ENCODE measurements at places on chromosomes 6 and 20. TPM values are rescaled to one million over a fixed set of nuclear protein-coding genes. Genes with fewer than 3 reads are reported as not detected.

MGME1 gene
- 8.4 TPM for total RNA-seq

HTR1E gene
- total RNA-seq = 0.16 TPM

F13A1 gene
- total RNA-seq = 8.4 TPM

MCUR1 gene
- 34.6 TPM for total RNA-seq

TRERF1 gene
- total RNA-seq = 3.7 TPM

GMNN gene
- 8.1 TPM for total RNA-seq

SYNDIG1 gene
- 32.6 TPM for total RNA-seq

CD109 gene
- total RNA-seq = 1.6 TPM

MAPK13 gene
- total RNA-seq = 3.0 TPM

ADAM33 gene
- total RNA-seq = 3.6 TPM

FAM209A gene
- total RNA-seq = not detected

PLN gene
- total RNA-seq = 0.47 TPM

BNIP5 gene
- not detected for total RNA-seq

ANGPT4 gene
- total RNA-seq = not detected

ADGRF1 gene
- total RNA-seq = not detected

TNFRSF6B gene
- not detected for total RNA-seq

PDYN gene
- total RNA-seq = not detected

TRIM31 gene
- not detected for total RNA-seq

RGS17 gene
- total RNA-seq = 119 TPM

SEMG1 gene
- not detected for total RNA-seq

HLA-DQA1 gene
- 0.16 TPM for total RNA-seq

IL17F gene
- not detected for total RNA-seq

RAD21L1 gene
- total RNA-seq = not detected

NHLRC1 gene
- total RNA-seq = 2.8 TPM

OLIG3 gene
- total RNA-seq = not detected

UTRN gene
- 36.0 TPM for total RNA-seq

NKX2-2 gene
- 0.31 TPM for total RNA-seq

FOXS1 gene
- 0.78 TPM for total RNA-seq

BTNL2 gene
- total RNA-seq = not detected

MATN4 gene
- total RNA-seq = not detected

SLC4A11 gene
- not detected for total RNA-seq

WFDC10B gene
- total RNA-seq = not detected

DEFB132 gene
- not detected for total RNA-seq

FOXO3 gene
- total RNA-seq = 56.0 TPM

OR12D3 gene
- not detected for total RNA-seq

POM121L2 gene
- not detected for total RNA-seq

ELOVL2 gene
- total RNA-seq = 52.7 TPM

ALDH5A1 gene
- total RNA-seq = 12.2 TPM

SUN5 gene
- total RNA-seq = not detected

SLC2A4RG gene
- total RNA-seq = 2.8 TPM

ACSS2 gene
- 29.0 TPM for total RNA-seq

TP53TG5 gene
- total RNA-seq = not detected

HEBP2 gene
- total RNA-seq = 6.6 TPM

ZNF831 gene
- under 0.01 TPM for total RNA-seq

FAM8A1 gene
- 59.7 TPM for total RNA-seq

RNF217 gene
- total RNA-seq = 17.8 TPM

GSTA3 gene
- not detected for total RNA-seq

KIF25 gene
- not detected for total RNA-seq

TFAP2D gene
- total RNA-seq = 0.47 TPM

MROH8 gene
- total RNA-seq = 3.0 TPM

PLAGL1 gene
- total RNA-seq = 16.2 TPM

BPIFA2 gene
- total RNA-seq = not detected

POLR1H gene
- 13.9 TPM for total RNA-seq

CCN6 gene
- not detected for total RNA-seq

PRSS35 gene
- 4.8 TPM for total RNA-seq

Measured in occipital lobe (tissue), 3 donors.